ENCODE measurements at places on chromosomes 4 and X. TPM values are rescaled to one million over a fixed set of nuclear protein-coding genes. Genes with fewer than 3 reads are reported as not detected.

DNA sequence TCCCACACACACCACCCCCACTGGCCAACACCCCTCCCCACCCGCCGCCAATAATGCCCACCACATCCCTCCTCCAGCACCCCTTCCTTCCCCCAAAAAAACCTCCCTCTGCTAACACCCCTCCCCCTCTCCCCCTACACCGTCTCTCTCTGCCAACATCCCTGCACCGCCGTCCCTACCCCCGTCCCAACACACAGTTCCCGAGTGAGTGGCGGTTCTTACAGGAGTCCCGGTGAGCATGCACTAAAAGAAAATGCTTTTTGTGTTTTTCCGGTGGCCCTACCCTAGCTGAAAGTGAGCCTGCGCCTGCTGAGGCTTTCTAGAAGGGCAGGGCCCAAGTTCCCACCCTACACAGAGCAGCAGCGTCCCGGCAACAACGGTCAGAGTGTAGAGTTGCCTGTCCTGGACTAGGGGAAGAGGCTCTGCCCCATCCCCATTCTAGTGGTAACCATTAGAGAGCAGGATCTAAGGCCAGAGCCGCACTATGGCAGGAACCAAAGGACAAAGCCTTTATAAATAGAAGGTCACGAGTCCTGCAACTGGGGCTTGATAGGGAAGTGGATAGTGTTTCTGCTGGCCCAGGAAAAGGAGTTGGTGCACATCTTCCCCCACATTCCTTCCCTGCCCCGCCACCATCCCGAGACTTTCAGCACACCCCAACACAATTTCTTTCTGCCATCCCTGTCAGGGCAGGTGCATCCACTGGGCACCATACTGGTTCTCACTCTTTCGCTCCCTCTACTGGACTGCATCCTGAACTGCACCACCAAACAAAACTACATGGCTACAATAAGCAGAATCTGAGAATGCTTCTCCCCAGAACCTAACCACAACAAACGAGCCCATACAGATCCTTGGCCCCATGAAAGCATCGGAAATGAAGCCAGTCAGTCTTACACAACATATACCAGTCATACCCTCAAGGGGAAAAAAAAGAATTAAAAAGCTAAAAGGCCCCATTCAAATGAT lies 78.1 kb upstream of the PAGE3 start:
- peaks cover 1% of the 10 kb centered on the region for H3K36me3 ChIP-seq
- H3K27me3 ChIP-seq = no peaks in the 10 kb centered on the region
- DNase-seq = no peak
- no peak overlapping the region for H3K27ac ChIP-seq
- no peak overlapping the region for H3K4me3 ChIP-seq
- no peaks in the 10 kb centered on the region for H3K4me1 ChIP-seq

GRCh38 chr4:182015893-182016292 lies 227.3 kb upstream of the TENM3 start:
- H3K36me3 ChIP-seq = peaks cover 13% of the 10 kb centered on the region
- H3K4me1 ChIP-seq = peaks cover 40% of the 10 kb centered on the region
- H3K27me3 ChIP-seq = no peaks in the 10 kb centered on the region
- DNase-seq = no peak

DNA sequence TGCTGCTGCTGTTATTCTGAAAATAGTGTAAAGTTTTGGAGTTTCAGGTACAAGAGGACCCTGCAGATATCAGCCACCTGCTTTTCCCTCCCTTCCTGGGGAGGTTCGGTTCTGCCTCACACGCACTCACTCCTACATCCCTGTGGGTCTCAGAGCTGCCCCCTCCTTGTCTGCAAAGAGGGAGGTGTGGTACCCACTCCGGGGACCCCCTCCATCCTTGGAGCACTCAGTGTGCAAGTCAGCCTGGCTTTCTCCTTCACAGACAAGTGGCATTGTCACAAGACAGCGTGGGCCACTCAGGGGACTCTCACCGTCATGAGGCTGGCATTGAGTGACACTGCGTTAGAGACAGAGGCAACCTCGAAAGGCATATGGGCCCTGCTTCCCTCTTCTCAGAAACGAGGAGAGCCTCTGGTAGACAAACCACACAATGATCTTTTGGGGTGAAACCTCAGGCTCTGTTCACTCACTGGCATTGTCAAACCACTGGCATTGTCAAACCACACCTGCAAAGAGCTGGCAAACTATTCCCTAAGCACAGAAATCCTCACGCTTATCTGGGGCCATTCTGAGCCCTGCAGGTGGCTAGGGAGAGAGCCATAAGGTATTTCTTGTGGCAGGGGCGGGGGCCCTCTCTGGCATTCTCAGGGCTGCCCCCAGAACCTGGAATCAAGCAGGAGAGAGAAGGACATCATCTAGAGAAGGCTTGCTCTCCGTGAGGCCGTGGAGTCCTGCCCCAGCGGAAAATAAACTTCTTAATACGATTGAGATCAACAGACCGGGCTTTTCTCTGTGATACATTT lies 285.0 kb downstream of the SHOX start:
- H3K4me3 ChIP-seq = no peak overlapping the region
- peaks cover 4% of the 10 kb centered on the region for H3K27me3 ChIP-seq
- no peak for DNase-seq

GRCh38 chrX:26778320-26778888 lies 562.4 kb downstream of the MAGEB5 start:
- no peak overlapping the region for H3K4me3 ChIP-seq
- DNase-seq = no peak
- no peaks in the 10 kb centered on the region for H3K36me3 ChIP-seq

DNA sequence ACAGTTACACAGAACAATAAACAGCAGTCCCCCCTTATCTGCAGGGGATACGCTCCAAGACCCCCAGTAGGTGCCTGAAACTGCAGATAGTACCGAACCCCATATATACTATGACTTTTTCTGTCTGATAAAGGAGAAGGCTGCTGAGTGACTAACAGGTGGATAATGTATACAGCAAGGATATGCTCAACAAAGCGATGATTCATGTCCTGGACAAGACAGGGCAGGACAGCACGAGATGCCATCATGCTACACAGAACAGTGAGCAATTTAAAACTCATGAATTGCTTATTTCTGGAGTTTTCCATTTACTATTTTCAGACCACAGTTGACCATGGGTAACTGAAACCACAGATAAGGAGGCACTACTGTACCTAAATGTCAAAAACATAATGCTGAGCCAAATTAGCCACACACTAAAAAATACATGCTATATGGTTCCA lies 76.1 kb downstream of the MANBA start:
- peaks cover 6% of the 10 kb centered on the region for H3K36me3 ChIP-seq
- no peak overlapping the region for H3K27ac ChIP-seq
- no peak overlapping the region for H3K4me3 ChIP-seq
- no peak for DNase-seq
- H3K4me1 ChIP-seq = no peaks in the 10 kb centered on the region

DNA sequence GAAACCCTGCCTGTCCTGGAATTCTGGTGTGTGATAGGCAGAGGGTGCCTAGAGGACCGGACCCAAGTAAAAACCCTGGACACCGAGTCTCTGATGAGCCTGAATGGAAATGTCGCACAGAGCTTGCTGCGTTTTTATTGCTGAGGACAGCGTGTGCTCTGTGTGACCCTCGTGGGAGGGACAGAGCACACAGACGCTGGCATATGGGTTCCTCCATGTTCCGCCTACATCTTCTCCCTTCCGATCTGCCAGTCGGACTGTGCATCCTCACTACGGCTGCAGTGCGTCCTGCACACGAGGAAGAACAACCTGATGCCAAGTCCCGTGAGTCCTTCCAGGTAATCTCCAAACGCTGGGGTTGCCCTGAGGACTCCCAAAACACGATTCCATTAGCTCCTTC lies 68.3 kb downstream of the AFAP1 start:
- peak overlapping the region; percentile 67 for H3K4me3 ChIP-seq
- H3K36me3 ChIP-seq = peaks cover 18% of the 10 kb centered on the region

- H3K27ac ChIP-seq = no peak overlapping the region
- DNase-seq = no peak
- peaks cover 2% of the 10 kb centered on the region for H3K27me3 ChIP-seq
- no peaks in the 10 kb centered on the region for H3K4me1 ChIP-seq
- no peak overlapping the region for H3K4me3 ChIP-seq
These were observed 2.4 kb upstream of the CSN3 start for GRCh38 chr4:70239884-70240591.

DNA sequence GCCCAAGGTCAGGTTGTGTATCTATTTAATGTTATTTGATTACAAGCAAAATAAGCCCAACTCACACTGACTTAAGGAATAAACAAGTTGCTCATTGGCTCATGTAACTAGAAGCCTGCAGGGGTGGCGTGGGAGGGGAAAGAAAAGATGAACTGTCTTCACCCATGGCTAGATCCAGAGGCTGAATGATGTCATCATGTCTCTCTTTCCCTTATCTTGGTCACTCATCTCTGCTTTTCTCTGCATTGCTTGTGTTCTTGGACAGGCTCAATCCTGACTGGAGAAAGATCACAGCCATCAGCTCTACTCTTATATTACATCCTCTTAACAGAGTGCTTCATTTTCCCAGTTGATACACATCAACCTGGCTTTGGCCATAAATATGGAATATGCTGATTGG lies 290.0 kb upstream of the DIAPH2 start:
- no peak for DNase-seq
- H3K36me3 ChIP-seq = no peaks in the 10 kb centered on the region
- peaks cover 19% of the 10 kb centered on the region for H3K27me3 ChIP-seq
- H3K27ac ChIP-seq = no peak overlapping the region

DNA sequence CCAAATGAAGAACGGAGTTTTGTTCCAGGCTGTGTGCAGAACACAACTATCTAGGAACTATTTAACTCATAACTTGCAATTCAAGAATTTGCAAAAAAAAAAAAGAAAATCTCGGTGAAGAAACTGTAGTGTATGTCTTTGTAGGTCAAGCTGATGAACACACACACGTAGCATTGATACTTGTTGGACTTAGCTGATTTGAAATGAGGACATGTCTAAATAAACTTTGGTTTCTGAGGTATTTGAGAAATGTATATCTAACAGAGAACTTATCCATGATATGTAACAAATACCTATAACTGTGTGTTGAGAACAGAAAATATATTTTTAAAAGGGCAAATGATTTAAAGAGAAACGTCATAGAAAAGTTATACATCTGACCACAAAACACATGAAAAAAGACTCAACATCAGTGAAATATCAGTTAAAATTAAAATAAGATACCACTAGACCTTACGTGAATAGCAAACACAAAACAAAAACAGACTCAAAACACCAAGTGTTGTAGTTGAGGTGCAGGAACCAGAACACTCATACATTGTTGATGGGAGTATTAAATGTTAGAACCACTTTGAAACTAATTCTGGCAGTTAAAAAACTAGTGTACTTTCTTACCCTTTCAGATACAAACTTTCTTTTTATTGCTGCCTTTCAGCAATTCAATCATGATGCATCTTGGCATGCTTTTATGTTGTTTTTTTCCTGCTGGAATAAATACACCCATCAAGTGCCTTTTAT lies 1535.8 kb upstream of the PCDH10 start:
- DNase-seq = no peak
- no peaks in the 10 kb centered on the region for H3K27me3 ChIP-seq
- no peak overlapping the region for H3K27ac ChIP-seq
- H3K4me1 ChIP-seq = peaks cover 20% of the 10 kb centered on the region
- H3K36me3 ChIP-seq = no peaks in the 10 kb centered on the region

DNA sequence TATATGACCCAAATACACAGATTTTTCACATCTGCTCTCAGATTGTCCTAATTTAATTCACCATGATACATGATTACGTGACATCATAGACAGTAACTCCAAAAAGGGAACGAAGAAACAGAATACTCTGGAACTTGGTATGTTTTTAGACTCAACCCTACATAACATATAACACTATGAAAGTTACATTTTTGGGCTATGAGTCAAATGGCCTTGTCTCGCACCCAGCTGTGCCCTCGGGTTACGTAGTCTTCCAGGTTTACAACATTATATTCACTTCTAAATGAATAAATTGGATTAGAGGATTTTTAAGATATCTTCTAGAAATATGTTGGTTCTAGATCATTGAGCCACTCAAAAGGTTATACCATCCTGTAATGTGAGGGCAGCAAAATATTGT lies 2089.6 kb upstream of the TENM3 start:
- no peaks in the 10 kb centered on the region for H3K27me3 ChIP-seq
- no peak overlapping the region for H3K27ac ChIP-seq
- no peak for DNase-seq
- H3K4me3 ChIP-seq = no peak overlapping the region
- H3K36me3 ChIP-seq = no peaks in the 10 kb centered on the region

DNA sequence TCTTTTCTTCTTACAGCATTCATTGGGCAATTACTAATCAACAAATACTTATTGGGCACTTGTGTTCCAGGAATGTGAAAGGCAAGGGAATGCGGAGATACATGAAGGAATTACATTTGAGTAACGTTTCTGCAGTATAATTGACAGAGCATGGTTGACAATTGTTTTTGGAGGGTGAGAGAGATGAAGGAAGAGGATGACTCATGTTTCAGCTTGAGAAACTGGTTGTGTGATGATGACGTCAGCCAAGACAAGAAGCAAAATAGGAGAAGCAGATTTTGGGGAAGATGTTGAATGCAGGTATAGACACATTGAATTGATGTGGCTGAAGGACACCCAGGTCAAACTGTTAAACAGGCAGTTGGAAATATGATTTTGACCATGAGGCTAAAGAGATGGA lies 8.0 kb upstream of the CPEB2 start:
- H3K4me1 ChIP-seq = no peaks in the 10 kb centered on the region
- H3K27me3 ChIP-seq = peaks cover 4% of the 10 kb centered on the region
- peaks cover 2% of the 10 kb centered on the region for H3K36me3 ChIP-seq
- no peak for DNase-seq
- H3K27ac ChIP-seq = no peak overlapping the region
- no peak overlapping the region for H3K4me3 ChIP-seq

- H3K4me3 ChIP-seq = no peak overlapping the region
- H3K27ac ChIP-seq = no peak overlapping the region
- no peak for DNase-seq
- no peaks in the 10 kb centered on the region for H3K4me1 ChIP-seq
- H3K27me3 ChIP-seq = peaks cover 18% of the 10 kb centered on the region
These were observed 103.8 kb downstream of the SHOX start for GRCh38 chrX:734362-734761.

GRCh38 chr4:19366916-19367315 lies 884.8 kb upstream of the SLIT2 start:
- H3K27ac ChIP-seq = no peak overlapping the region
- no peaks in the 10 kb centered on the region for H3K36me3 ChIP-seq
- DNase-seq = no peak
- H3K4me3 ChIP-seq = no peak overlapping the region

Gene ALAS2
- total RNA-seq = not detected

Gene XAGE1A
- not detected for total RNA-seq

Gene TLL1
- 2.1 TPM for total RNA-seq

Gene PROM1
- total RNA-seq = 0.10 TPM

Gene F8
- total RNA-seq = 5.1 TPM

Gene ETDA
- not detected for total RNA-seq

Gene PPP4R3C
- not detected for total RNA-seq

Gene MRPL1
- total RNA-seq = 22.5 TPM

Data from chondrocyte (in vitro differentiated cells).